COLO829 (cell line): ENCODE measurements at places on chromosomes 12 and 14.

- no peak for DNase-seq
Measured at GRCh38 chr14:34867199-34867598, 8.0 kb downstream of the BAZ1A start.

DNA sequence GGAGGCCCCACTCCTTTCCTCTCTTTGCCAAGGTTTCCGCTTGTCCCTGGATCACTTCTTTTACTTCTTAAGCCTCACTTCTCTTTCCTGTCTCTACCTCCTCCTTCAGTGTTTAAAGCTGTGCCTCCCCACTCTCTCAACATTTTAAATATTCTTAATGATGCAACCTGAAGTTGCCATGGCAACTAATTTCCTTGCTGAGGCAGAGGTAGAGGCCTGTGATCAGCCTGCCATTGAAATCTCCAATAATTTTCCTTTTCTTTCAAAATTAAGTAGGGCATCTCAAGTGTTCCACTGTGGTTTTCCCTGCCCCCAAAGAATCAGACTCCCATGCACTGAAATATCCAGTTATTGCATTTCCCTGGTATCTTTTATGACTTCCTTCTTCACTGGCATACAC is 108.6 kb upstream of the VRK1 start:
- DNase-seq = no peak

GRCh38 chr14:94171208-94171607 is 2.9 kb upstream of the PPP4R4 start:
- DNase-seq = no peak

DNA sequence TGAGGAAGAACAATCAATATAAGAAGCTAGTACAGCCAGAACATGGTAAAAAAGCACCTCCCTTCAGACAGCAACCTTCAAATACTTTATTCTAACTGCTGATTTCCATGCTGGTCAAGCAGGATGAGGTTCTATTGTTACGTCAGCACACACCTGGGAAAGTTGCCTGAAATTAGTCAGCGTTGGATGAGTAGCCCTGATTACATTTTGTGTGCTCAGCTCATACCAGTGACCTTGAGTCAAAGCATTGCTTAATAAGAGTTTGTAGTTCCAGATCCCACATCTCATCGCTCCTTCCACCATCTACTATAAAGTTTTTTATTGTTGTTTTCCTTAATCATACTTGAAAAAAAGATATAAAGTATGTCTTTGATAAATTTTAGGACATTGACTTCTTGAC is 361.5 kb downstream of the EGLN3 start:
- DNase-seq = no peak
